ENCODE measurements at places on chromosomes 2 and 18.
A peak's percentile ranks its signal among the peaks of the same experiment; 100 is the strongest.

- no peak for DNase-seq
These were observed 3.5 kb upstream of the APOB start for GRCh38 chr2:21047141-21048009.

DNA sequence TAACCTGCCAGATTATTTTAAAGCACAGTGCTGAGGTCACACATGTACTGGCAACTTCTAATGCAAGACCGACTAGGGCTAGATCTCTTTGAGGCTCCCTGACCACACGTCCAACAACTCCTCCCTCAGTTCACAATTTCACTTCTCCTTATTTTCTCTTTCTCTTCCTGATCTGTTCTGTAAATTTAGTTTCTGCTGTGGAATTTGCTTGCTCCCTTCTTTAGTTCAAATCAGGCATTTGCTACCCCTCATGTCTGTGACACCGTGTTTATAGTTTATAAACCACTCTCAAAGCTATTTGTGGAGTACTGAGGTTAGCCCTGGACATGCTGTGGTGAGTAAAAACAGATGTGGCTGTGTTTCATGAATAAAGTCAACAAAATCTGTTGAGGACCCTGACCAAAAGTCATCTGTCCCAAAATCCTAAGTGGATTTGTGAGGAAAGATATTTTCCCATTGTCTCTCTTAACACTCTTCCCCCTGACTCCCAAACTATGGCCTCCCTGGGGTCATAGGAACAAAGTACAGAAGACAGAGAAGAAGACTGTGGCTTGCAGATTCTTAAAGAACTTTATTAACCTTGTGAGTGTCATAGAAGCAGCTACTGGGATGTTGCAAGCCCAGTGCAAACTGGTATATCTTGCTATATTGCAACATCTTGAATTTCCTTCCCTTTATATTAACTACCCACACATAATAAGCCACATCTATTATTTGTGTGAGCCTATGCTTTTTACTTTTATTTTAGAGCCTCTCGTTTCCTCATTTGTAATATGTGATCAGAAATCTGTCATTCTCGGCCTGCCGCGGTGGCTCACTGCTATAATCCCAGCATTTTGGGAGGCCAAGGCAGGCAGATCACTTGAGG, 3.5 kb upstream of the NAGK start:
- DNase-seq: no peak

GRCh38 chr2:83944191-83944590, 514.9 kb downstream of the SUCLG1 start:
- no peak for DNase-seq

DNA sequence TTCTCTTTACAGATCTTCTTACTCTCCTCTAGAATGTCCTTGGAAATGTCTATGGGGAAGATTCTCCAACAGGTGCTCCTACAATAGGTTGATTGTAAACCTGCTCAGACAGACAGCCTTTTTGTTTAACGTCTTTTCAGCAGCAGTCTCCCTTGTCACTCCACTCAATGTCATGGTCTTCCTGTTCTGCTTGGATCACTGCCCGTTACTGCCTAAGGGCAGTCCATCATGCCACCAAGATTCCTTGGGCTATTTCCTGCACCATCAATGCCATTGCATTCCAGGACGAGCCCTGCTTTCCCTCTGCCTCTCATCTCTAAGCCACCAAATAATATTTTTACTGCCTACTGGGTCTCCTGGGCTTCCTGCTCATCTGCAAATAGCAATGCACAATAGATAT, 97.4 kb upstream of the GALNT5 start:
- no peak for DNase-seq

DNA sequence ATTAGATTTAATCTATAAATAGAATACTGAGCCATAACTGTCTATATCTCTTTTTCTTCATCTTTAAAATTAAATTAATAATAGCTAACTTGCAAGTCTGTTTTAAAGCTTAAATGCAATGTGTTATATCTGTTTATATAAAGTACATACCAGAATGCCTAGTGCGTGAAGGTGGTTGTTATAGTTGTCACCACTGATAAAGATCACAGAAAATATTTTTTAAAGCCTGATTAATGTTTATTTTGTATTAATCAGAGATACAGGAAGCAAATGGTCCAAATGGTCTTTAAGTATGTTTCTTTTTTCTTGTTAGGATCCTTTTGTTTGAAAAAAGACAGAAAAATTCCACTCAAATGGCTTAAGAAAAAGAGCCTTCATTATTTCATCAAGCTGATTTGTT, 560.6 kb downstream of the CPS1 start:
- DNase-seq: no peak

- no peak for DNase-seq
These were observed 60.3 kb downstream of the PIAS2 start for GRCh38 chr18:46856973-46857372.

- peak; percentile 48 for DNase-seq
These were observed 101.5 kb upstream of the SETBP1 start for GRCh38 chr18:44579028-44579702.

DNA sequence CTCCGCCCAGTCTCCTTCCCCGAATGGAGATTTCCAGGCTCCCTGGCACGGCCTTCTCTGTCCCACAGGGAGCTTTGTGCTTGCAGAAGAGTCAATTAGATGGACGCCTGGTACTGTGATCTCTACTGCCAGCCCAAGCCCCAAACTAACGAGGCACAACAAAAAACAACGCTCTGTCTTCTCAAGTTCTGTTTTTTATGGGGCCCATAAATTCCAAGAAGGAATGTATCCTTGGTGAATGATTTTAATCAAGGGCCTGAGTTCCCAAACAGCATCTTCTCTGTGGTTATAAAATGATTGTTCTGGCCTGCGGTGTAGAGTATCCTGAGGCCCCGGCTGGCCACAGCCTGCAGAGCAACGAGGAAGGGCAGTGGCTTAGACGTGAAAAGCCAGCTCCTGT, 219.5 kb downstream of the CLIP4 start:
- DNase-seq: no peak

- peak; percentile 70 for DNase-seq
These were observed 88.2 kb downstream of the GREB1L start for GRCh38 chr18:21330122-21330701.

- peak; percentile 77 for DNase-seq
These were observed 40.0 kb downstream of the ICA1L start for GRCh38 chr2:202831242-202832220.

DNA sequence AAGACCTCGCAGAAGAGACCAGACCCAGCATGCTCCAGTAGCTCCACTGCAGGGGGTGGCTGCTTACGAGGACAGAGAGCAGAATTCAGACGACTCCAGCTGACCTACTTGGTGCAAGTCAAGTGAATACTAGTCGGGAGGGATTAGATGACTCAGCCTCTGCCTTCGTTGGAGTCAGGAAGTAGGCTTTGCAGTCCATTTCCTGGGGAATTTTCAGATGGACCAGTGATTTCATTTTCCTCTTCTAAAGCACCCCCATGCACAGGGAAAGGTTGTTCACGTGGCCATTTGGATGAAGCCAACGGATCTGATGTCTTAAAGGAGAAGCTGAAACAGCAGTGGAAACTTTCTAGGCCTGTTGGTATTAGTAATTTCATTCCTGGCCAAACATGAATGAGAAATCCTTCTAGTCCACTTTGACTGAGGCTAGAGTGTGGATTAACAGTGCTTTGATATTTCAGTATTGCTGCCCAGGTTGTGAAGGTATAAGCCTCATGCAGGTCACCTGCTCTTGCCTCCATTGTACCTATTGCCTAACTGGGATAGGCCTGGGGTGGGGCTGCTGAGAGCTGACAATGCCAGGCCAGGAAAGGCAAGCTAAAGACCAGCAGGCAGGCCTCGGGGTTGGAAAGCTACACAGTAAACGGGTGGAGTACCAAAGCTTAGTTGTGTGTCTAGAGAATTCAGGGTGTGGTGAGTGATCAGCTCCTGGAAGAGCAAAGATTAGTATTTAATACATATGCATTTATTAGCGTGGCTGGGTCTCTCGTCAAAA, 117.6 kb upstream of the FOSL2 start:
- peak; percentile 89 for DNase-seq

- DNase-seq: no peak
These were observed 28.3 kb upstream of the SLC40A1 start for GRCh38 chr2:189608795-189609422.

GRCh38 chr2:11669454-11670291, at the start of gene NTSR2:
NTSR2 (minus strand) TSS chr2:11670195; CDS start chr2:11670129, 66 bp downstream.
- DNase-seq: no peak

- no peak for DNase-seq
These were observed 7.0 kb downstream of the CROCC2 start for GRCh38 chr2:240912878-240913809.

- no peak for DNase-seq
These were observed 257.5 kb upstream of the KLHL29 start for GRCh38 chr2:23127465-23127864.

- no peak for DNase-seq
These were observed 18.7 kb downstream of the POMC start for GRCh38 chr2:25149646-25150045.

- DNase-seq: no peak
These were observed 564 bp downstream of the GCC2 start for GRCh38 chr2:108449410-108450130.

- no peak for DNase-seq
These were observed 182.2 kb downstream of the CMPK2 start for GRCh38 chr2:6683516-6683915.

- peak; percentile 77 for DNase-seq
These were observed 81.5 kb upstream of the STON1 start for GRCh38 chr2:48448274-48449061.

DNA sequence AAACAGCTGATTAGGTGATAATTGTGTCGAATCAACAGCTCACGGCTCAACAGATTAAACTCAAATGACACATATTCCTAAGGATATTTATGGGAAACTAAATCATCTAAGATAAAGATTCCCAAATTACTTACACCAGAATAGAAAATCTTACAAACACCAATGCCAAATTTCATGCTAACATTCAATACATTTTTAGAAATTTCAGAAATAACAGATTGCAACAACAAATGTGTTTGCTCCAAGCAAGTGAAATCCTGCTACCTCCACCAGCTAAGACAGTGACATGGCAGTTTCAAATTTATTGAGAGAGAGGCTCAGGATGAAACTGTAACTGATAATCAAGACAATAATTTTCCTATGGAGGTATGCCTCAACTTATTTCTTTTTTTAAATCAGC, 65.0 kb upstream of the EPB41L3 start:
- no peak for DNase-seq

DNA sequence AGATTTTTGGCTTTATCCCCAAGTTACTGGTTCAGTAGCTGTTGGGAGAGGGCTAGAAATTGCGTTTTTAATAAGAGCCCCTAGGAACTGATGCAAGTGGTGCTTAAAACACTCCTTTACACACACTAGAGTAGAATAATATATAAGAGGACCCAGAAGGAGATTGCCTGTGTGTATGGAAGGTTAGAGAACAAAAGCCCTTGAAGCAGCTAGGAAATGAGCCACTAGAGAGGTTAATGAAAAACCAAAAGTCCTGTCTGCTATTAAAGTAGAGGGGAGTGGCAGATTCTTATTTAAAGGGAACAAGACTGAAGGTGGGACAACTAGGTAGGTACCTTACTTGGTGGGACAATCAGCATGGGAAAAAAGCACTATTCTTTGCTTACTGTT, 14.4 kb upstream of the SLC39A10 start:
- no peak for DNase-seq

- DNase-seq: no peak
These were observed 36.1 kb upstream of the TNFRSF11A start for GRCh38 chr18:62289047-62289446.

DNA sequence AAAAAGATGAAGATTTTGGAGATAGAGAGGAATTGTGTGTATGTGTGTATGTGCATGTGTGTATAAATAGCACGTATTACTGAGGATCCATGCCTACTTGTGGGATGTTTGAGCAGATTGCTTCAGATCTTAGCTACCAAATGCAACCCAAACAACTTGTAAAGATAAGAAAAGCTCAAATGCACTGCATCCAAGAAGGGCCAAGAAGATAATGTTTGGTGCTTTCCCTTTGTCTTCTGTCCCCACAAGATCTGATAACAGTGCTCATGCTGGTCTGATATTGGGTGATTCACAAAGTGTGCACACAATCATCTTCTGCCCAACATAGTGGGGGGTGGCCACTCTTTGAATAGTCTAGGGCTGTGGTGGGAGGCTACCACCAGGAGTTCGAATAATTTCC, 284.8 kb upstream of the CYRIA start:
- DNase-seq: no peak

- no peak for DNase-seq
These were observed 224.1 kb upstream of the PXDN start for GRCh38 chr2:1968209-1968987.

- DNase-seq: no peak
These were observed 1.6 kb downstream of the DSC2 start for GRCh38 chr18:31100436-31101182.

DNA sequence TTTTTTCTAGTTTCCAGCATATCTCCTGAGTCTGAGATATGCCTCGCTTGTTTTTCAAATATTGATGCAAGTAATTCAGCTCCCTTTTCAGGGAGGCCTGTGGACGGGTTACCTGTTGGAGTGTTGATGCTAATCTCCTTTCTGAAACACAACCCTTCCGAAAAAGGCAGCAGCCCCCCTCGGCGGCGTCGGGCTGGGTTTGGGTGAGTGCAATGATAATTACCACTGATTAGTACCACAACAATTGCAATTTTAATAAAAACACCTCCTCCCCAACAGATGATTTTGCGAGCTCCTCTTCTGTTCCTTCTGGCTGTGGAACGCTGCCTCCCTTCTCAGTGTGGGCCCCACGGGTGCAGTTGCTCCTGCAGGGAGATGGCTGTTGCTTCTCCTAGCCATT, 66.3 kb downstream of the PTGR3 start:
- DNase-seq: no peak

DNA sequence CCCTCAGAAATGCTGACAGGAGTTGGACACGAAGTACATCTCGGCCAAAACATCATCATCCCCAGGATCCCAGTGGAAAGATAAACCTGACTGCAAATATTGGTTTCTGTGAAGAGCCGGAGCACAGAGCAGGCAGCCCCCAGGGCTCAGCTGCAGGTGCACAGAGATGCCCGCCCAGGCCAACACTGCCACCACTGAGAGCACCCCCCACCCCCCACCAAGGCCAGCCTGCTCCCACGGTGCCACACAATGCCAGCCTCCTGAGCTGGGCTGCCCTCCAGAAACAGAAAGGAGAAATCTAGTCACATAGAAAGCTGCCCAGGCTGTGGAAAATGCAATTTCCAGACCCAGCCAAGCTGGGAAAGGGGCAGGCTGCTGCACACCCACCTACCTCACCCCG, 71.7 kb downstream of the GALNT14 start:
- no peak for DNase-seq

DNA sequence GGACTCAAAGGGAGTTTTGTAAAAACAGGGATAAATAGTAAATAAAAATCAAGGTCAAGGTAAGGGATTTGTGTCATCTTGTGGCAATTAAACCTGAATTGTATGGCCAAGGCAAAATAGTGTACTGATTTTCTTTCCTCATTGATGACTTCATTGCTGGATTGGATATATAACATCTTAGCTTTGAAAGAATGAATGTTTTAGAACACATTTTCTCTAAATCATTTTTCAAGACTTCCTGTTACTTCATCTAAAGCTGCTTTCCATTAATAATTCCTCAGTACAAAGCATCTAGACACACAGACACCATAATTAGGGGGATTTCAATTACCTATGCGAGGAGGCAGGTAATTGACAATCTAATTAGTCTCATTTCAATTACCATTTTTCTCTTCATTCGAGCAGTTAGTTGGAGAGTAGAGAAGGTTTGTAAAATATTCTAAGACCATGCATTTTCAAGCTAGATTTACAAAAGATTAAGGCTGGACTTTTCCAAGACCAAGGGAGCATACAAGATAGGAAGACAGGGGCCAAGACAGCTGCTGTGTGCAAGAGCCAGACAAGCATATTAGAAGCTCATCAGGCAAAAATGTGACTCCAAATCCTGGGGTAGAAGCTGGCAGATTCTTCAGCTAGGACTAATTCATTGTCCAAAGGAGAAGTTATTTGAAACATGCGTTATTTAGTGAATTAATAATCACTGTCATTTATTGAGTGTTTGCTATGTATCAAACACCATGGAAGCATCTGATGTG, 253.6 kb downstream of the EPHA4 start:
- no peak for DNase-seq

All from H4 (cell line).